ENCODE measurements at places on chromosomes 7 and 10.

GRCh38 chr7:156836443-156836842 is 56.5 kb downstream of the LMBR1 start:
- DNase-seq: no peak

DNA sequence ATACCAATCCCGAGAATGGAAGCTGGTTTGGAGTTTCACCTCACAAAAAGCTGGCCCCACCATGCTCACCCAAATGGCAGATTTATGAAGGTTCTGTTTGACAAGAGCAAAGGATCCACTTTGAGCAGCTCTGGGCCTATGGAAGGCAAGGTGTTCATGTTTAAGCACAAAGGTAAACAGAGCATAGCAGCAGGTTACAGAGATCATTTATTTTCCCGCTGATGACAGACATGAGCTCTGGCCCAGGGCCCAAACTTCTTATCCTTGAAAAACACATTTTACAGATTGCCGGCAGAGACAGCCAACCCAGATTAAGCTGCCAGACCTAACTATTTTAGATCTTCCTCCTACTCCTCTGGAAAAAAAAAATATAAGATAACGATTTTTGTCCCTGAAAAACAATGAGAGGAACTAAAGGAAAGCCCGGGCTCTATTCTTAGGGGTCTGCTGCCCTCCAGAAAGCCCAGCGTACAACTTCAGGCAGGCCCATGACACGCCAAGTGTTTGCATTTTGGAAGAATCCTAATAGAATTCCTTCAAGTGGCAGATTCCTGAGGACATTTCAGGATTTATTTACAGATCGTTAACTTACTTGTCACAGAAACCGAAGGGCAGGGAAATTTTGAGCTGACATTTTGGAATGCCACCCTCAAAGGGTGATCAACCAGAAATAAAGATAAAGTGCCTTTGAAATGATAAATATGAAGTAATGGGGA is 40.0 kb downstream of the SYPL1 start:
- no peak for DNase-seq

DNA sequence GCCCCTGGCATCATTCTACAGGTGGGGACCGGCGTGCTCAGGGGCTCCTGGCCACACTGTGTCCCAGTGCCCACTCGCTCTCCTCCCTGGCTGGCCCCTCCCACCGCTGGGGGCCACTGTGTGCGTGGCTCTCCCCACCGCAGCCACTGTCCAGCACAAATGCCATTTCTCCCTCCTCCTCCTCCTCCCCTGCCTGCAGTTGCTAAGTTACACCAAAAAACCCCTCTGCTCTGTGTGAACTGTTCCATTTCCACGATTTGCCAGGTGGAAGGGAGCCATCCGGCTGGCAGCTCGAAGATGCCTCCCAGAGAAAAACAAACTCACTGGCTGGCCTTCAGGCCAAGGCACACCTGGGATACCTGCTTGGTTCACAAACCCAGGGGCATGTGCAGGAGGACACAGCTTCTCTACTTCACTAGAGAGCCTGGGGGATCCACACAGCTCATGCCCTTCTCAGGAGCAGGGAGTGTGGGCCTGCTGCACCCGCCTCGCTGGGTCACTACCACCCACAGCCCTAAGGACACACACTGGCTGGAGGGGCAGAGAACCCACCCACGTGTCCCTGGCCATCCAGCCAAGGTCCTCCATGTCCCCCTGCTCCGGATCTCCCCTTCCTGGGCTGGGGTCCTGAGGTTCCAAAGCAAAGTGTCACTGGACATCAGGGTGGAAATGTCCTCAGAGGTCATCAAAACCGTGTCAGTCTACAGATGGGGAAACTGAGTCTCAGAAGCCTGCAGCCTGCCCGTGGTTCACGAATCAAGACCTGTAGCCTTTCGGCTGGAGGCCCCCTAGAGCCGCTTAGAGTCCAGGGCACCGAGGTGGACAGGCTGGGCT is 1.7 kb downstream of the RASGEF1A start:
- no peak for DNase-seq

- no peak for DNase-seq
Measured at GRCh38 chr7:106640368-106641141, 20.4 kb downstream of the CCDC71L start.

DNA sequence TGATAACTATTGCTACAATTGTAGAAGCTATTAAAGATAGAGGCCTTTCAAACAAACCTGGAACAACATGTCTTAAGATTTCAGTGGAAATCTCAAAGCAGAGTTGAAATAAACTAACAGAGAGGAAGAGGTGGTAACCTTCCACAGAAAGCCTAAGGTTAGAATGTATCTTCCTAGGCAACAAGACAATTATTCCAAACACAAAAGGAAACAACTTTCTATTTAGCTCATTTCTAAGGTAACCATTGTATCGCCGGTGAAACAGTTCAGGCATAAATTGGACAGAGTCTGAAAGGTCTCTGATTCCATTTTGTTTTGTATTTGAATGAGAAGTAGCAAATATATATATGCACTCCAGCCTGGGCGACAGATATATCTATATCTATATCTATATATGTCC is 30.7 kb upstream of the HYCC1 start:
- DNase-seq: no peak

DNA sequence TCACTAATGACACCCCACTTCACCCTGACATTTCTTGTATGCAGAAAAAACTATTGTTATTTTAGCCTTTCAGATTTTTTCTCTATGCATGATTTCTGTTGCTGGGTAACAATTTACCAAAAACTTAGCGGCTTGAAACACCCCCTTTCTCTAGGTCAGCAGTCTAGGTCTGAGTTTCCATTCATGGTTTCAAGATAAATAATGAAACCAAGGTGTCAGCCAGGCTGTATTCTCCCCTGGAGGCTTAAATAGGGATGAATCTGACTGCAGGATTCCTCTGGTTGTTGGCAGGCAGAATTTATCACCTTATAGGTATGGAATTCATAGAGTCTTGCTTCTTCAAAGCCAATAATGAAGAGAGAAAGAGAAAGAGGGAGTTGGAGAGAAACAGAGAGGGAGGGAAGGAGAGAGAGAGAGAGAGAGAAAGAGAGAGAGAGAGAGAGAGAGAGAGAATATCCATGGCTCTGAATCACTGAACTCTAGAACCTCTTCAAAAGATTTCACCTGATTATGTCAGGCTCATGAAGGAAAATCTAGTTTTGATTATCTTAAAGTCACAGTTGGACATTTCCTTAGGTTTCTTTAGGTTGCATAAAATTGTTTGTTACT is 1224.6 kb upstream of the LRRTM3 start:
- DNase-seq: no peak

GRCh38 chr7:17063045-17063383 is 181.2 kb upstream of the AGR3 start:
- peak; percentile 25 for DNase-seq

- no peak for DNase-seq
Measured at GRCh38 chr10:84193846-84194423, 402 bp upstream of the CDHR1 start.

DNA sequence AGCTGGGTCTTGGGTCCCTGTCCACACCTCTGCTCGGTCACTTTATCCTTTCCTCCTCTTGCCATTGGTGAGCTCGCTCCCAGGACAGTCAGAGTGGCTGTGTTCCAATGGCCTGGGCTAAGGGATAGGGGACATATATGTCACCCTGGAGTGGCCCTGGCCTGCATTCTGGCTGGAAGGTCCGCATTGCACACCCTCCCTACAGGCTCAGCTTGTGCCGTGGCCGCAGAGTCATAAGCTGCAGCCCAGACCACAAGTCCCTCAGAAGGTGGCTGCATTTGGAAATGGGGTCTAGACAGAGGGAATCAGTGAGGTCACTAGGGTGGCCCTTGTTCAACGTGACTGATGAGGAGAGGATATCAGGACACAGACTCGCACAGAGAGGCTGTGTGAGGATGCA is 363.8 kb upstream of the SHH start:
- no peak for DNase-seq

DNA sequence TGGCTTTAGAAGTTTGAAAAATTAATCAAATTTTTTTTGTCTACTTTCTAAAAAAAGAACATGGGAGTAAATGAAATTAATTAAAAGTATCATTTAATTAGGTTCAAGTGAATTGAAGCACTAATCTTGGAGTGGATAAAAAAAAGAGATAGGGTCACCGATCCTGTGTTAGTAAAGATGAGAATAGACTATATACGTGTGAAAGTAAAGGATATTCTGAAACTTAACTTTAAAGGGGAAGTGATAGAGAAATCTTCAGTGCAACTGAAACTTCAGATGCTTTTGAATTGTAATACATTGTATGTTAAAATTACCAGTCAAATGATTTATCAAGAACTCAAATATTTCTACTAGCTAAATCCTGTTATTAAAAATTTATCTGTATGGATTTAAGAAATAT is 4.8 kb downstream of the NHLRC2 start:
- no peak for DNase-seq

DNA sequence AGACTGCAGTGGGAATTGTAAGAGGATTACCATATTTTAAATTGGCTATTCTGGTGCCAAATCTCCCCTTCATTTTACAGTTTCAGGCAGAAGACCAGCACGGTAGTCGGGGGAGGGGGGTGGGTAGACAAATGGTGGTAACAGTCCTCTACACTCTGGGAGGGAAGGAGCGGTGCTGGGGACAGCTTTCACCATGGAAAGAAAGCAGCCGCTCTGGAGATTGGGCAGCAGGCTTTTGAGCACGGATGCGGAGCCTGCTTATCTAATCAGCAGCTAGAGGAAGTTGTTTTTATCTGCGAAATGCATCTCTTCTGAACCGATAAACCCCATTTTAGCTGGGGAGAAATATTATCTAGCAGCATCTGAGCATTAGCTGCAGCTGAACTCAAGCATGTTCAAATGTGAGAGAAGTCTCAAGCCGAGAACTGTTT is 28.7 kb downstream of the IKZF1 start:
- peak; percentile 65 for DNase-seq

GRCh38 chr7:138603549-138604318 is 97.4 kb downstream of the SVOPL start:
- no peak for DNase-seq

GRCh38 chr7:89943525-89944050 is 210.7 kb upstream of the STEAP1 start:
- DNase-seq: no peak

GRCh38 chr7:30812676-30813075 is 41.5 kb downstream of the MINDY4 start:
- no peak for DNase-seq

DNA sequence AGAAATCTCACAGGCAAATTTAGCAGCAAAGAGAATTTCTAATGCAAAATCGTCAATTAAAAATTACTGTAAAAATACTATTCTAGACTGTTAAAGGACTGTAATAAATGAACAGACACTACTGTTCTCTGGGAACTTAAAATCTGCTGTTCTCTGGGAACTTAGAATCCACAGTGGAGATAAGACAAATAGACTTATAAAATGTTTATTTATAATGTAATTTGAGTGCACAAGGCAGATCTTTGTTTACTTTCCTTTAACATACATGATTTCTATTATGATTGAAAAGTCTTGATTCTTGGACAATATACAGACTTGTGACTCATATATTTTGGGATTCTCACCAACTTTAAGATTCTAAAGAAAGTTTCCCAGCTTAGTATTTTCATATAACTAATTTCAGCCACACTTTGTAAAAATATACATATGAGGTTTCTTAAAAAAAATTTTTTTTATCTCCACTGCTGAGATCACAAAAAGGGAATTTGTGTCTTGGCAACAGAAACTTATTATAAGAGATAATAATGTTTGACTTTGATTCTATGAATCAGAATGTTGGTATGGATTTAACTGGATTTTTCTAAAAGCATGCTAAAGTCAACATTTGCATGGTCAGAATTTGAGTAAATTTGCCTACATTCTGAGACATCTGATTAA is 166.3 kb upstream of the RHOBTB1 start:
- DNase-seq: no peak

GRCh38 chr7:74230446-74231231 is 20.8 kb downstream of the LAT2 start:
- DNase-seq: no peak

DNA sequence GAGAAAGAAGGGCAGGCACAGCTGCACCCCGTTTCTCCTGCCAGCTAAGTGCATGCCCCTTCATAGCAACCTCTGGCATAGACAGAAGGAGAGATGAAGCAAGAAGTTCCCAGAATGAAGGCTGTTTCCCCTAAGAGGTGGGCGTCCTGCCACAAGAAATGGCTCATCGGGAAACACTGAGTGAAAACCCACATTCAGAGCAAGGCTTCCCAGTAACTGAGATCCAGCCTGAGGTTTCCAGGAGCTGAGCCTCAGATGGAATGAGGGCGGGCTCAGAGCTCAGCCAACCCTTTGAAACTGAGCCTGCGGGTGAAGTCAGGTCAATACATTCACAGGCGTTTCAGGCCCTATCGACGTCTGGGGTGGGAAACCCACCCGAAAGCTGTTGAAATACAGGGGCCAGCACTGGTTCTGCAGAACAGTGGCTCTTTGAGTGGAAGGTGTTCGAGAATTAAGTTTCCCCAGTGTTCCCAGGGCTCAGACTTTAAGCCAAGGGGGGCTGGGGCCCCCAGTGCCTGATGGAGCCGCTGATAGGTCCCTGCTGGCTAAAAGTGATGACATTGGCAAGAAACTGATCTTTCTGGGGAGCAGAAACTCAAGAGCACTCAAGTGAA is 510.2 kb downstream of the RPS24 start:
- DNase-seq: no peak

DNA sequence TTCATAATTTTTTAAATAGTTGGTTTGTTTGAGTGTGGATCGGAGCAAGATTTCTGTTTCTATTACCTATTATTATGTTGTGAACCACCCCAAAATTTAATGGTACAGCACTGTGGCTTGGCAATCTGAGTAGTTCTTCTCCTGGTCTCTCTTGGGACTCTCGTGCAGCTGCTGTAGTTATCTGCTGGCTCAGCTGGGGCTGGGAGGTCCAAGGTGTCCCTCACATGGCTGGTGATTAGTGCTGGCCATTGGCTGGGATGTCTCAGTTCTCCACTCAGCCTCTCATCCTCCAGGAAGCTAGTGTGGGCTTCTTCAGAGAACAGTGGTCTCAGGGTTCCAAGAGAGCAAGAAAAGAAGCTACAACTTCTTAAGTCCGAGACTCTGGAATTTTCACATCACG is 15.4 kb downstream of the NPFFR1 start:
- no peak for DNase-seq

DNA sequence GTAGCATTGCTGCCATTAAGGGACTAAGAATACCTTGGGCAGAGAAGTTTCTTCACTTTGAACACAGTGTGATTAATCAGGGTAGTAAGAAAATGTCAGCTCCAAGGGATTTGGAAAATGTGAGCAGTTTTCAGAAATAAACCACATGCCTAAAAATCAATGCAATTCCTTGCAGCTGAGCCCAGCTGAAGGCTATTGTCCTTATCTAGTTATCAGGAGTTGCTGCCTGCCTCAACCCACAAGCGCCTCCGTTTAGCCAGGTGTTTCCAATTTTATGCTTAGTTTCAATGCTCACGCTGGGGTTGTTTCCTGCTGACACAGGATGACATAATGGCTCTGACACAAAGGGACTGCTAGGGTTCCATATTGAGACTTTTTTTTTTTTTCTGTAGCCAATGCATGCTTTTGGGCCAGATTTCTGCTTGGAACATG is 132.3 kb upstream of the ANK3 start:
- DNase-seq: no peak

DNA sequence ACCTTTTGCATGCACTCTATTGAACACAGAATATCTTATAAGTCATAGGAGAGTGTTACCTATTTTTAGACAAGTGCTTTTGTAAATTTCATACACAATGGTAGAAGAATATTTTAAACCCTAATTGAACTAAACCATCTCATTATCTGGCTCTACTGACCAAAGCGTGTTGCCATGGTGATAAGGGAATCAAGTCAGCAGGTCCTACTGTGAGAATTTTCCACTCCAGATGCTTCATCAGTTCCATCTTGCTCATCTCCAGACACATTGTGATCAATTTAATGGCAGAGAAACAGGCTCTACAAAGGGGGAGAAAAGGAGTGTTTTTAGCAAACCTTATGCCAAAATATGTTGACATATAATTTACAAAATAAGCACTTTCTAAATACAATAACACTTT is 621.9 kb upstream of the GHITM start:
- DNase-seq: no peak

- DNase-seq: no peak
Measured at GRCh38 chr7:69360913-69361312, 237.4 kb upstream of the AUTS2 start.
